ENCODE measurements at places on chromosomes 7 and 10.
A peak's percentile ranks its signal among the peaks of the same experiment; 100 is the strongest.

DNA sequence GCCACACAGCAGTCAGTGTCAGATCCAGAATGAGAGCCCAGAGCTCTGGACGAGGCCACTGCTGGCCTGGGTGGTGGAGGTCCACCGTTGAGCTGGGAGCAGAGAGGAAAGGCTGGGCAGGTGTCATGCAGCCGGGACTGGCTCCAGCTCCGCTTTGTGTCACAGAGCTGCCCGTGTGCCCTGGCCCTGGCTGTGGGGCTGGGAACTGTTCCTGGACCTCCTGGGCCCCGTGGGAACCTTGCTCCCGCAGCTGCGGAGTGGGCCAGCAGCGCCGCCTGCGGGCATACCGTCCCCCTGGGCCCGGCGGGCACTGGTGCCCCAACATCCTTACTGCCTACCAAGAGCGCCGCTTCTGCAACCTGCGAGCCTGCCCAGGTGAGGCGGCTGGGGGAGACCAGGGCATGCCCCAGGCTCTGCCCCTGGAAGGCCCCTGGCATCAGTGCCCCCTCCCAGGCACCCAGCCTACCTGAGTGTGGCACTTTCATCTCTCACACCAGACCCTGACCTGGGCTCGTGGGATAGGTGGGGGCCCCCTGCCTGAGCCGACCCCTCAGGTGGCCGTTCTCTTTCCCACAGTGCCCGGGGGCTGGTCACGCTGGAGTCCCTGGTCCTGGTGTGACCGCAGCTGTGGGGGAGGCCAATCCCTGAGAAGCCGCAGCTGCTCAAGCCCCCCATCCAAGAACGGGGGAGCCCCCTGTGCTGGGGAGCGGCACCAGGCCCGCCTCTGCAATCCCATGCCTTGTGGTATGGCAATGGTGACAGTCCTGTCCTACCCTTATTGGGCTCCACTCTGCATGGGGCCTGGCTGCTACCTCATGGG, 18.8 kb upstream of the ZNF862 start:
- no peak for DNase-seq

DNA sequence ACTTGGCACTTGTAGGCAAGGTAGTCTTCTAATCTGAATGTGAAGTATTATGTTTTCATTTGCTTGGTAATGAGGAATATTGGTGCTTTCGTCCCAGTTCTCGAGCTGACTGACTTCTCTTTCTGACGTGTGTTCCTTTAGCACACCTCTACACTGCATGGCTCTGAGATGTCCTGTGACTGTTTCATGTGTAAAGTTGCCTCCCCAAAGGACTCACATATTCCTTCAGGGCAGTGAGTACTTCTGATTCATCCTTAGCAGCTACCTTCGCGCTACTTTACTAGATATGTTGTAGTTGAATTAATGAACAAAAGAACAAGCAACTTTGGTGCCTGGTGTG, 113.7 kb downstream of the EGFR start:
- DNase-seq: no peak

DNA sequence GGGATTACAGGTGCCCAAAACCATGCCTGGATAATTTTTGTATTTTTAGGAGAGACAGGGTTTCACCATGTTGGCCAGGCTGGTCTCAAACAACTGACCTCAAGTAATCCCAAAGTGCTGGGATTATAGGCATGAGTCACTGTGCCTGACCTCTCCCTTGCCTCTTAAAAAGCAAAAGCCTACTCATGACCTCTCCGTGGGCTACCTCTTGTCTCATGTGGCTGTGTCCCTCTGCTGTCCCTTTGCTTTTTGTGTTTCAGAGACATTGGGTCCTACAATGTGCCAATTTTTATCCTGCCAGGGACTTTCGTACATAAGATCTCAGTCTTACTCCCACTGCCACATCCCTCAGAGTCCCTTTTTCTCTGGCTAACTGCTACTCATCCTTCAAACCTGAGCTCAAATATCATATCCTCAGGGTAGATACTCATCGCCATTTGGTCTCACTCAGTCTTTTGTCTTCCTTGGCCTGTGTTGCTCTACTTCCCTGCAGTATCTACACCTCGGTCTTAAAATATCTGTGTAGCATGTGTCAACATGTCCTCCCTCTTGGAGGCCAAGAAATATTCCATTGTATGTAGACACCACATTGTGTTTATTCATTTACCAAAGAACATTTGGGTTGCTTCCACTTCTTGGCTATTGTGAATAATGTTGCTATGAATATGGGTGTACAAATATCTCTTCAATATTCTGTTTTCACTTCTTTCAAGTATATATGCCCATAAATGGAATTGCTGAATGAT, 465.0 kb upstream of the KLF6 start:
- no peak for DNase-seq

DNA sequence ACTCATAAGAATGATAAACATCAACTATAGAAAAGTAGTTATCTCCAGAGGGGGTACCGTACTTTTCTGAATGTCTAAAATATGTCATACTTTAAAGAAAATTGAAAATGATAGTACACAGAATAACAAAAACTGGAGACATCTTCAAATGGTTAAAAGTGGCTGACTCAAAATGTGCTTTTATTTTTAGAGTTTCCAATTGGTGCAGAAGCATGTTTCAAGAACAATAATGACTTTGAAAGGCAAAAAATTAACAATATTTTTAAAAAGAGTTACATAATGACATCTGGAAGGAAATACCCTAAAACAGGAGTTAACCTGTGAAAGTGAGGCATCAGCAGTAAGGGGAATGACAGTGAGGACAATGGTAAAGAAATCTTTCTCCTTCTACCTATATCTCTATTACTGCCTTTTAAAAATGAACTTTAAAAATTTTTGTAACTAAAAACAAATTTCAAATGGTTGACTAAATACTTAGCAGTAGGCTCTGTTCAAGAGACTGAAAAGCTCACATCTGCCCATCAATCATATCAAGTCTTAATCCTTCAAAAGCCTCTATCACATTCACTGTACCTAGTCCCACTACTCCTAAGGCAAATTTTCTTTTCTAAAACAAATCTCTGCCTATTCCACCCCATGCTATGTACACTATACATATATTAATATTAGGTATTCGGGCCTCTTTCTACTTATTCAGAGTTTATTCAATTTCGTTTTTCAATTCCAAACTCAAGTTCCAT, 3.0 kb downstream of the ASZ1 start:
- no peak for DNase-seq

DNA sequence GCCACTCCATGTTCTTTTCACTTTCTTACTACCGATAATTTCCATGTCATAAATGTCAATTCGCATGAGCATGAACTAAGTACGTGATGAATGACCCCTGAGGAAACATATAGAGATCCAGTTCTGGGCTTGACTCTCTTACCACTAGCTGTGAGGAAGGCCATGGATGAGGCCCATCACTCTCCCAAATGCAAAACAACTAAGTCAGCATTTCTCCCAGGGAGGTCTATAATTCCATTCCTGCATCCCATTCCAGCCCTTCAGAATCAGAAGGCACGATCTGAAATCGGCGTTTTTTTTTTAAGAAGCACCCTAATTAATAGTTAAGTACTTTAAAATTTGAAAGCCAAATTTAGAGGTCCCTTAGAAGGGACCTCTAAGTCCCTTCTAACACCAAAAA, 116.5 kb downstream of the CABCOCO1 start:
- DNase-seq: no peak

GRCh38 chr7:17495655-17496394, 197.4 kb downstream of the AHR start:
- no peak for DNase-seq

DNA sequence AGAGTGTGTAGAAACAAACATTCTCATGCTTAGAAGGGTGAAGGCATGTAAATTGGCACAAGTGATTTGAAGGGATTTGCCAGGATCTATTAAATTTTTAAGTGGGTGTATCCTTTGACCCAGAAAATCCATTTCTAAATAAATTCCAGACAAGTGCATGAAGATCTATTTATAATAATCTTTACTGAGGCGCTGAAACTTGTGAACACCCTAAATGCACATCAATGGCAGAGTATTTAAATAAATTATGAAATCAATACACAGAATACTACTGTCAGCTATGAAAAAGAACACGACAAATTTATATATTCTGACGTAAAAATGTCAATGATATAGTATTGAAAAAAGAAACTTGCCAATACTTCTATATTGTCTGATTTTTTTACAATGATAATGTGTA, 17.9 kb downstream of the ZNF777 start:
- no peak for DNase-seq

GRCh38 chr10:105104297-105104696, 463.2 kb downstream of the SORCS3 start:
- no peak for DNase-seq

DNA sequence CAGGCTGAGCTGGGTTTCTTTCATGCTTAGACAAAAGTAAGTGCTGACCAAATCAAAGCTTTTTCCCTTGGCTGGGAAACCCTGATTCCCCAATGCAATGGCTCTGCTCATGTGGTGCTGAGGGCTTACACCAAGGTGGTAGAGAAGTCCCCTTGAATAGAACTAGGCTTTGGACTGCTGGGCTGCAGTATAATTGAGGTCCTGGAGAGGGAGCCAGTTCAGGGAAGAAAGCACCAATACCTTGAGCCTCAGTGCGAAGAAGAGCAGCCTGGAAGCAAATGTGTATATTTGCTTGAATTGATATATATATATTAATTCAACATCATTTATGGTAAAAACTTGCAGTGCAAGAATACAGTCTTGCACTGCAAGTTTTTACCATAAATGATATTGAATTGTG, 391.1 kb downstream of the RPS24 start:
- DNase-seq: no peak

DNA sequence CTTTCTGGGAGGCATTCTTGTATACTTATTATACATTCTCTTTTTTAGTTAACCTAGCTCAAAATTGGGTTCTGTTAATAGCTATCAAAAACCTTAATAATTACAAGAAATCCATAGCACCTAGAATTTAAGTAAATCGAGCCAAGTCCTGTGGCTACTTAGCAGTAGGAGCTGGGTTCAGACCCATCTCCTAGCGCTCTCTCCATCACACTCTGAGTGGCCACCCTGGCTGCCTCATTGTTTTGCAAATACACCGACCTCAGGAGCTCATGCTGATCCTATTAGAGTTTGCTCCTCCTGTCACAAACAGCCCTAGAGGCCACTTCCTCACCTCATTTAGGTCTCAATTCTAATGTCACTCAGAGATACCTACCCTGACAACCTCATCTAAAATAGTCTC, 46.2 kb upstream of the OSBPL3 start:
- DNase-seq: no peak

DNA sequence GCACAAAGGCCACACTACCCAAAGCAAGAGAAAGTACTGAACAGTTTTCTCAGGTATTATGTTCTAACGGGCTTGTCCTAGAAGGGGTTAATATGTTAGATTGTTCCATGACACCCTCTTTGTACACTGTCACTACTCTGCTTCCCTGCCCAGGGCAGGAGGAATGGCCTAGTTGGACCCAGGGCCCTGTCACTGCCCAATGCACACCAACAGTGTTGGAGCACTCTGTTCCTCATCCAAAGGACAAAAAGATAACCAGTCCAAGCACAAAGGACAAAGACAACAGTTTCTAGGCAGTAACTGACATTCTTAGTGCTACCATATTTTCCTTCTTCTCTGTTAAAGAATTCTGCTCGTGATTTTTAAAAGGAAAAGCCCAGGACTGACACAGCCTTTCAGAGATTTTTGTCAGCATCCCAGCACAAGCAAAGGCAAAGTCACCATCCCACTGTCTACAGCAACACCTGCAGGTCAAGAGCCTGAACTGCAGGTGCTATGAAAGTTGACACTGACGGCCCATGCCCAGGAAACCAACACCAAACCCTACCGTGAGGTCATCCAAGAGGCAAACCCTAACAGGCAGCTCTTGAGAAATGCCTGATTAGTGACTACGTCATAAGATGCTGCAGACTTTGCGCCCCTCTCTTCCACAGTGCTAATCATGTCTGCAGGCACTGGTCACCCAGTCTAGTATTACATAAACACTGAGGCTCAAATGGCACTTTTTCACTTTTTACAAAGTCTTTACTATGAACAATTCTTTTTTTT, 13.2 kb downstream of the NUDCD3 start:
- DNase-seq: peak; percentile 66

GRCh38 chr7:77899516-77899915, 100.9 kb downstream of the PHTF2 start:
- no peak for DNase-seq

GRCh38 chr7:131482800-131483199, 73.6 kb downstream of the PODXL start:
- no peak for DNase-seq

GRCh38 chr10:93600446-93601145, 439 bp downstream of the RBP4 start:
- no peak for DNase-seq

- no peak for DNase-seq
Measured at GRCh38 chr7:25786936-25787335, 365.1 kb upstream of the NFE2L3 start.

DNA sequence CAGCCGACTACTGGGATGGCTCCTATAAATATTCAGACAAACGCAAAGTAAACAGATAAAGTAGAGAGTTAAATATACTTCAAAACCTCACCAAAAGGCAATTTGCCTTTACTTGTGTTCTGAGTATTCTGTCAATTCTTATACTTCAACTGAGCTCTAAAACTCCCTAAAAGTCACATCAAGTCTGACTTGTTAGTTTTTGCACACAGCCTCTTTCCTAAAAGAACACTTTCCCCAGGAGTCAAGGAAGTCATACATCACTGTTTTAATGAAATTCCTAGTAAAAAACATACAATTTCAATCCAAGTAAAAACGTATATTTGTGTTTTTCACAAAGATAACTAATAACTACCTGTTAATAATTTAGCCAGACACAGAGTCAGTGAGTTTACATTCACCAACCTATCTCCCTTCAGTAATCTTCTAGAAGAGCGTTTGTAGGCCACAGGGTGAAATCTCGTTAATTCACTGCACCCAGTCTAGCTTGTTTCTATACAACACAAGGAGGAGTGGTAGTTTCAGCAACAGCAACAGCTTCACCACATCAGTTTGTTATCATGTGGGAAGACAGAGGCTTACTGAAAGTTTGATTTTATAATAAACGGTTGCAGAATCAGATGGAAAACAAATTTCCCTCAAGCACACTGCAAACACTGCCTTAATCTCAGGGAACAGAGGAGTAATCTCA, 2.7 kb downstream of the COBL start:
- DNase-seq: no peak

DNA sequence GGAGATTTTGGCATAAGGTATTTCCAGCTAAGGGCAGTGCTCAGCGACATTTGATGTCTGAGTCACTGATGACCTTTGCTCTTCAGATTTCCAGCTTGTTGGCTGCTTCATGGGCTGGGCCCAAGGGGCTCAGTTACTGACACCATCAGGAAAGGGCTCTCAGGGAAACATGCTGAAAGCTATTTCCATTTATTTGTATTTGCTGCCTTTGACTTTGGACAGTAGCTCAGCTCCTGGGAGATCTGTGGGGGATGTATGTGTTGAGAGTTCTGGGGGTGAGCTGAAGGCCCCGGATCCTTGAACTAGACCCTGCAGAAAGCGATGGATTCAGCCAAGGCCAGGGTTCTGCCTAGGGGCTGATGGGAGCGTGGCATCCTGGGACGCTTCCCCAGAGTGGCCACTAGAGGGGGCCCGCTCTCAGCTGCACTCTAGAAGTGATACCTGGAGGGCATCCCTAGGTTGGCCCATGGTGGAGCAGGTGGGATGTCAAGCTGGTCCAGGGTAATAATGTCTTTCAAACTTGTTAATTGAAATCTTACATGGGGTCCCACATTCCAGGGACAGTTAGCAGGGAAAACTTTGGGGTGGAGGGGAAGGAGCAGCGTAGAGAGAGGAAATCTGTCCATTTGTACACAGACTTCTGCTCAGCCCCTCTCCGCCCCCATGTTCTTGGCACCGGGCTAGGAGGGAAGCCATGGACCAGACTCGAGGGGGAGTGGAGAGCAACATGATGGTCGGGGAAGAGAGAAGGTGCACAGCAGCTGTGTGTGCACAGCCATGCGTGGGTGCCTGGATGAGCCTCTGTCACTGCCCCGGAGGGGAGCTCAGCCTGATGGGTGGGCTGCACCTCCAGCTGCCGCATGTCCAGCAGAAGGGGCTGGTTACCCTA, 3.0 kb upstream of the BTBD16 start:
- peak; percentile 27 for DNase-seq

All from CD4-positive, alpha-beta T cell treated with Interleukin-1 beta for 1 hour (primary cell).